GM23248 (cell line): ENCODE measurements at places on chromosomes 12 and 14. TPM values are rescaled to one million over a fixed set of nuclear protein-coding genes. Genes with fewer than 3 reads are reported as not detected.

The GALNT6 gene
- 9.4 and 22.4 TPM in 2 replicates for total RNA-seq

The ALDH1L2 gene
- total RNA-seq: 50.9 and 83.0 TPM in 2 replicates

The MNAT1 gene
- total RNA-seq: 32.5 and 53.8 TPM in 2 replicates

The TEX22 gene
- 0.13 and 0.43 TPM in 2 replicates for total RNA-seq

The NRIP2 gene
- total RNA-seq: not detected in 2 replicates

The NACA gene
- total RNA-seq: 624 and 672 TPM in 2 replicates

DNA sequence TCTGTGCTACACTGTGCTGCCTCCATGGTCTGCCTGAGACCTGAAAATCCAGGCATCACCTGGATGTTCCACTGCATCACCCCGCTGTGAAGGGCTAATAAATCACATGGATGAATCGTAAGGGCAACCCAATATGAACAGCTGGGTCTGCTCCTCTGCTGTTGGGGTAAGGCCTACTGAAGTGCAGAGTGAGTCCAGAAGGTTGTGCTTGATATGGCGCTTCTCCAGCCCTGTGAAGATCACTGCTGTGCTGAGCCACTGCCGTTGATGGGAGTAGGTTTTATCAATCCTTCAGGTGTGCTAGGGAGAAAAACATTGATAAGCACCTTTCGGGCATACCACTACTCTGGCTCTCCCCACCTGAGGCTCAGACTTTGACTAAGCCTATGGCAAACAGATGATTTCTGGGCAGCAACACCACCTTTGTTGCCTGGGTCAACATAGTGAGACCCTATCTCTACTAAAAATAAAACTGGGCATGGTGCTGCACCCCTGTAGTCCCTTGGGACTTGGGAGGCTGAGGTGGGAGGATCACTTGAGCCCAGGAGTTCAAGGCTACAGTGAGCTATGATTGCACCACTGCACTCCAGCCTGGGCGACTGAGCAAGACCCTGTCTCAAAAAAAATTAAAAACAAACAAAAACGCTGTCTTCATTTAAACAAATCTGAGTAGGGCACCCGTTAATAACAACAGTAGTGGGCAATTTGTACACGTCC is 1.7 kb downstream of the ACVRL1 start:
- DNase-seq: no peak

- DNase-seq: no peak
Observed at GRCh38 chr14:74495356-74495755, 1.8 kb downstream of the ISCA2 start.

GRCh38 chr12:8709124-8709830 is 11.5 kb downstream of the RIMKLB start:
- DNase-seq: peak; percentile 42

- DNase-seq: no peak
Observed at GRCh38 chr12:112178796-112179195, 53.4 kb downstream of the TRAFD1 start.

- DNase-seq: peak; percentile 23
Observed at GRCh38 chr12:102811110-102811737, 105.8 kb downstream of the PAH start.

DNA sequence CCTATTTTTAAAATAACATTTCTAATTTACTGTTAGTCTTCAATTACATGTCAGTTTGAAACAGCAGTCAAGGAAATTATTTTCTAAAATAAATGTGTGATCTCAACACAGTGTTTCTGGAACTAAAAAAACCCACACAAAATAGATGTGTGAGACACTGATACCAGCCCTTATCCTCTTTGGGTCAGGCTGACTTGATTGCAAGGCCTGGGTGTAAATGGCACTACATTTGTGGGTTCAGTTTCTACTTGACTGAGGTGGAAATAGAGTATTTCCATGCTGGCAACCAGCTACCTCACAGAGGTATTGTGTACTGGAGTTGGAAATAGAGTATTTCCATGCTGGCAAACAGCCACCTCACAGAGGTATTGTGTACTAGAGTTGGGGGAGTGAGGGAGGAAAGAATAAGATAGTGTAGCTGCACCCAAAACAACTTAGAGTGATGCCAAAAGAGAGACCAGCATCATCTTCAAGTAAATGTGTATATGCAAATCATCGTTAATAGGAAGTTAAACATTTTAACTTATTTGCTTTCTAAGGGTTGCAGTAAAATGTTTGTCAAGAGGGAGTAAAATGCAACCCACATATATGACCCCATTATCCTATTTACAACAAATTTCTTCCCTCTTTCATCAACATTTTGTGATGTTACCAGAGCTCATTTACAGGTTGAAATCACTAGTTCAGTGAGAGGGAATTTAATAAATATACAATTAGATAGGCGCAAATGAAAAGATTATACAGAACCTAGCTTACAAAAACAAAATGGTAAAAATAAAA is 10.7 kb upstream of the LYZ start:
- DNase-seq: no peak

DNA sequence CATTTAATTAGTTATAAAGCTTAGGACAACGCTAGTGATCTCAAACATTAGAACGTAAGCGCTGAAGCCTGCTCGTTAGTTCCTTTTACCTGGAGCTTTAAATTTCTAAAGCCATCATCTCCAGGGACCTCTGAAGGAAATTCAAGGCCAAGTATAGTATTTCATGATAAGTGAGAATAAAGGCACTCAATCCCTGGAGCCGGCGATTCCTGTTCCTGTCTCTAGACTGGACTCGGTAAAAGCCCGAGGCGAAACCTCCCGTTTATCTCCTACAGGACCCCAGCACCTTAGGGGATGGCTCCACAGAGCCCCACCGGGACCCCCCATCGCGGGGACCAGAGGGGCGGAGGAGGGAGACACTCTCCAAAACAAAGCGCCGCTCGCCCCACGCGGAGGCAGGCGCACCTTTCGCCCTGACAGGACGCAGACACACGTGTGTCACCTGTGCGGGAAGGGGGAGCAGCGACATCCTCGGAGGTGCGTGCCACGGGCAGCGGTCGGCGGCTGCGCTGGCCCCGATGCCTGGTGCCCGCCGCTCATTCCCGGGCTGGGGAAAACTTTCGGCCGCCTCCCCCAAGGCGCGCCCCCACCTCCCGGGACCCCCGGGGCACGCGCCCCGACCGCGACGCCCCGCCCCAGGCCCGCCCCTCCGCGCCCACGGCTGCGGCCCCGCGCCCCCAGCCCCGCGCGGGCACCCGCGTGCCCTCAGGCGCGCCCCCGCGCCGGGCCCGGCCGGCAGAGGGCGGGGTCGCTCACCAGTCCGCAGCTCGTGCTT is 678 bp downstream of the RPS6KA5 start:
- peak; percentile 75 for DNase-seq

- no peak for DNase-seq
Observed at GRCh38 chr12:53113951-53114350, 10.7 kb downstream of the SOAT2 start.

DNA sequence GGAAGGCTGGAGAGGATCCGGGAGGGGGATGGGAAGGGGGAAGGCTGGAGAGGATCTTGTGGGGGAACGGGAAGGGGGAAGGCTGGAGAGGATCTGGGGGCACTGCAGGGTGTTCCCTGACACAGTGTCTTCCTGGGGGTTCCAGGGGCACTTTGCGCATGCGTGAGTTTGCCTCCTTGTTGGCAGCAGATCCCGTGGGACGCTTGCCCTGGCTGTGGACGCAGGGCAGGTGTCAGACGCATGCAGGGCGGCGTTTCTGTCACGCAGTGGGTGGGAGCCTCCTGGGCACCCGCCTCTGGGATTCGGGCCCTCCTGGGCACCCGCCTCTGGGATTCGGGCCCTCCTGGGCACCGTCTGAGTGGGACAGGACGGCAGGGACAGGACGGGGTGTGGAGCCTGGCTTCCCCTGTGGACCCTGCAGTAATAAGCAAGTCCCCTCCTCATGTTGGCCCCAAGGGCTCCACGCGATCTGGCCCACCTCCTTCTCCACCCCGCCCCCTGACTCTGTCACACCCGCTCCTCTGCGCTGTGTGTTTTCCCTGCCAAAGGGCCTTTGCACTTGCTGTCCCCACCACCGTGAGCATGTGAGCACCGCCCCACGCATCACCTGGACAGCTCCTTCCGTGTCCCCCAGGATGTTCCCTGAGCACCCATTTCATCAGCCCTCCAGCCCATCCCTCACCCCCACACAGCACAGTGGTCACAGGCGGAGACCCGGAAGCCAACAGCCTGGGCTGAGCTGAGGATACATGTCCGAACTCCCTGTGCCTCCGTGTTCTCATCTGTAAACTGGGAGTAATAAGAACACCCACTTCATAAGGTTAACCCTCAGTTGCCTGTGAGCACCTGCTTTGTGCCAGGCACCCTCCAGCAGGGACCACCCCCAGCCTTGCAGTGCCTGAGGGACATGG is 4.4 kb downstream of the MMP17 start:
- peak; percentile 92 for DNase-seq

DNA sequence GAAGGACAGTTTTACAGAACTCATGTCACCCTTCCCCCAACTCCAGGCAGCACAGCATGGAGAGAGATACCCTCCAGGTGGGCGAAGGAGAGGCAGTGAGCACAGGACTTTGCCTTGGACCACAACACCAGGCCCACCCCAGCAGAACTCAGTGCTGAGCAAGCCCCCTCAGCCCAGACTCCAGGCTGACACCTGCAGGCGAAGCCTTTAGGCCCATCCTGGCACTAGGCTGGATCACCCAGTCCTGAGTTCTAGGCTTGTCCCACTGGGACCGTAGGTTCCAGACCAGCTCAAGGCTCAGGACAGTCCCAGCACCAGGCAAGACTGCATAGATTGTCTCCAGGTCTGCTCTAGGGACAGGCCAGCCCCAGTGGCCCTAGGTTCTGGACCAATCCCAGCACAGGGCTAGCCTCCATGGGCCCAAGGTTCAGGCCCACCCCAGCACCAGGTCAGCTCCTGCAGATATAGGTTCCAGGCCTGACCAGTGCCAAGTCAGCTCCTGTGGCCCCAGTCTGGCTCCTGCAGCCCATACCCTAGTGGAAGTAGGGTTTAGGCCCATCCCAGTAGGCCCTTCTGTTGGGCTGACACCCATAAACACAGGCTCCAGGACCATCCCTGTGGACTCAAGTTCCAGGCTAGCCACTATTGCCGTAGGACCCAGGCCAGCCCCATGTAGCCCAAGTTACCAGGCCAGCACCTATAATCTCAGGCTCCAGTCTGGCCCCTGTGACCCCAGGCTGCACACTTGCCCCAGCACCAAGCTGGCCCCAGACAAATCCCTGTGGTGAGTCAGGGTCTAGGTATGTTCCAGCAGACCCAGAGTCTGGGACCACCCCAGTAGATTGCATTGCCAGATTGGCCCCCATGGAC is 9.4 kb downstream of the WASHC3 start:
- DNase-seq: no peak

DNA sequence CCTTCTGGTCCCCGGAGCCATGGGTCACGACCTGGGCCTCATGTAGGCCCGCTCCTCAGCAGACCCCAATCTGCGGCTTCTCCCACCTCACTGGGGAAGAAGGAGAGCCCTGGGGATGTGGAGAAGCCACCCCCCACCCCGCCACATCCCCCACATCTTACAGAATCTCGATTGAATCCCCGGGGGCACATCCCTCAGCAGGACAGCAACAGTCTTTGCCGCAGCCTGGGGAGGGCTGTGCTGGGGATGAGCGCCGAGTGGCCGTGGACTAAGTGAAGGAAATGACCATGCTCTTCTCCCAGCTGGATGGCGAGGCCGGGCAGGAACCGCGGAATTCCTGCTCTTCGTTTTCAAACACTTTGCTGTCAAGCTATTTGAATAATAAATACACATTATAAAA is 169.0 kb upstream of the RTL1 start:
- no peak for DNase-seq

- no peak for DNase-seq
Observed at GRCh38 chr14:57025456-57025855, 215.2 kb upstream of the OTX2 start.

DNA sequence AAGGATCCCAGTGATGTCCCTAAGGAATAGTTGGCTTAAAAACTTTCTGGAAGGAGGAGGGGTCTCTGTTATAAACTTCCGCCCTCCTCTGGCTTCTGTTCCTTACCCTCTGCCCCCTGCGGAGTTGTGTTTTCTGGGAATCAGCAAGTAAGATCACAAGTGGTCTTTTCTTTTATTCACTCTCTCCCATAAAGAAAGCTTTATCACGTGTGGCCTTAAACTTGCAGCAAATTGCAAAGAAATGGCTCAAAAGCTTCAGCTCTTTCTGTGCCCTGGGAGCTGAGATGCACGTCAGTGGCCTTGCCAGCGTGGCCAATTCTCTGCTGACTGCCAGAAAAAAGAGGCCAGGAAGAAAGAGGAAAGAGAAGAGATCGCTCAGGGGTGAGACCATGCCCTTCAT is at the start of gene SLCO1C1:
SLCO1C1 (plus strand) TSS at position 101 of the 400 bp plus-strand sequence. CDS start 4,245 bp downstream, outside the sequence.
- no peak for DNase-seq

GRCh38 chr12:59431266-59431665 is 164.6 kb upstream of the SLC16A7 start:
- DNase-seq: peak; percentile 39

DNA sequence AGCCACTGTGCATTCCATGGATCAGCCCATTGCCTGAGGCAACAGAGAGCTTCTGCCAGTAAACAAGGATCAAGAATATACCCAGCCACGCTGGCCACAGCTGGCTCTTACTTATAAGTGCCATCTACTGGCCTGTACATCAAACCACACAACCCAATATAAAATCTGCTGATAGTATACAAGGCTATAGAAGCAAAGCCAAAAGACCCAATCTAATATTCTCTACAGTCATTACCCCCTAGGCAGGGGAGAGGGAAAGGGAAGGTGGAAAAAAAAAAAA is 4.4 kb upstream of the FAM186B start:
- peak; percentile 37 for DNase-seq

- no peak for DNase-seq
Observed at GRCh38 chr12:131082290-131083194, 128.8 kb downstream of the ADGRD1 start.

DNA sequence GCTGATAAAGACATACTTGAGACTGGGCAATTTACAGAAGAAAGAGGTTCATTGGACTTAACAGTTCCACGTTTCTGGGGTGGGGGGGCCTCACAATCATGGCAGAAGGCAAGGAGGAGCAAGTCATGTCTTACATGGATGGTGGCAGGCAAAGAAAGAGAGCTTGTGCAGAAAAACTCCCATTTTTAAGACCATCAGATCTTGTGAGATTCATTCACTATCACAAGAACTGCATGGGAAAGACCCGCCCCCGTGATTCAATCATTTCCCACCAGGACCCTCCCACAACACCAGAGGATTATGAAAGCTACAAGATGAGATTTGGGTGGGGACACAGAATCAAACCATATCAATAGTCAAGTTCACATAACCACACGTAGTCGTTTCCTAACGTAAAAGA is 85.5 kb downstream of the USP15 start:
- no peak for DNase-seq

GRCh38 chr14:79724934-79725717 is 486.2 kb downstream of the DIO2 start:
- peak; percentile 1 for DNase-seq

DNA sequence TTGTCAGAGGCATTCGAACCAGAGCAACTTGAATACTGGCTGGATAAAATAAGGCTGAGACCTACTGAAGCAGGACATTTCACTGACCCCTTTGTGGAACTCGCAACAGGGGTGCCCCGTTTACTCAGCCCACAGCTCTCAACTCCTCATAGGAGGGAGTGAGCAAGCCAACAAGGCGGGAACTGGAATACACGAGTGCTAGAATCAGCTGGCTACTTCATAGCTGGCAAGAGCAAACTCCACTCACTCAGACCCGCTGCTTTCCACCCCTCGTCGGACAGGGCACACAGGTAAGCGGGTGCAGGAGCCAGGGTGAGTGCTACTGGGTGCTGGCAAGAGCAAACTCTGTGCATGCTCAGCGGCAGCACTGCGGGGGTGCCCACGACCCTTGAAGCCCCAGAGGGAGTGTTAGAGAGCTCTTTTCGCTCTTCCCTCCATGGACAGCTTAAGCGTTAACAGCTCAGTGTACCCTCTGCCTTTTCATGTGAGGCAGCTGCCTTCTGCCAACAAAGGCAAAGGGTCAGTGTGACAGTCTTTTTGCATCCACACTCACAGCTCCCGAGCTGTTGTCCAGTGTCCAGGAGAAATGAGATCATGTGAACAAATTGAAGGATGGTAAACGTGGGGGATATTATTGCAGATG is 15.7 kb downstream of the CAPZA3 start:
- peak; percentile 1 for DNase-seq
